ENCODE measurements at places on chromosomes 2 and 18.

GRCh38 chr2:165408186-165408585 lies 61.3 kb upstream of the CSRNP3 start:
- DNase-seq: no peak

- no peak for DNase-seq
These were observed at the start of gene ANKRD23 for GRCh38 chr2:96843538-96844268. Gene ANKRD23, minus strand, starts transcription at chr2:96844021. Its CDS starts 29 bp downstream, at chr2:96843992.

GRCh38 chr18:50432915-50433314 lies 58.1 kb downstream of the SKA1 start:
- DNase-seq: no peak

DNA sequence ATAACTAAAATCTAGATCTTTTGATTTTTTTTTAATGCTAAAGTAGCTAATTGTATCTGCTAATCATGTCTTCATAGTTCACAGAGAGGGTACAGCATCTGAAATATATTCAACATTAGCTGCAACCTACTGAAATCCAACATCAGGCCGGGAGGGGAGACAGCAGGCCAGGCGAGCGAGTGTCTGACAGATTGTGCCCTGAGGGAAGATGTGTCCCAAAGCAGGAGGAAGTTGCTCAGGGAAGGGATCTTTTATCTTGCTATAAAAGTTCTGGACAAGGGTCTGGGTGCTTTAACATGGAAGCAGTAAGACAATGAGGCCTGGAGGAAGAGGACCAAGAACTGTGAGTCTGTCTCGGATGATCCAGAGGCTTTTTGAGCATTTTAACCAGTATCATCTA lies 274.1 kb downstream of the AFF3 start:
- no peak for DNase-seq

DNA sequence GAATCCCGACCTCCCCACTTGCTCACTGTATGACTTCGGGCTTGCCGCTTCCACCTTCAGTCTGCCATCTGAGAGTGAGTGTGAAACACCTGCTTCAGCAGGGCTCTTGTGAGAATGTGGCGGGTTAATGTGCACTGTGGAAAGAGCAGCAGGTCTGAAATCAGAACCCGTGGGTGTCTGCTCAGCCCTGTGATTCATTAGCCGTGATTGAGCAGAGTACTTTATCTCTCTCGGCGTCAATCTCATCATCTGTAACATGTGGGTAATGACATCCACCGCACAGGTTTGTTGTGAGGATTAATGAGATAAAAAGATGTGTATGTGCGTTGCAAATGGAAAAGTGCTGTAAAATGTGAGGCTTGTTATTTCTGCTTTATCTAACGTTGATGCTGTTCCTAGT lies 128.6 kb downstream of the LRATD1 start:
- DNase-seq: no peak

DNA sequence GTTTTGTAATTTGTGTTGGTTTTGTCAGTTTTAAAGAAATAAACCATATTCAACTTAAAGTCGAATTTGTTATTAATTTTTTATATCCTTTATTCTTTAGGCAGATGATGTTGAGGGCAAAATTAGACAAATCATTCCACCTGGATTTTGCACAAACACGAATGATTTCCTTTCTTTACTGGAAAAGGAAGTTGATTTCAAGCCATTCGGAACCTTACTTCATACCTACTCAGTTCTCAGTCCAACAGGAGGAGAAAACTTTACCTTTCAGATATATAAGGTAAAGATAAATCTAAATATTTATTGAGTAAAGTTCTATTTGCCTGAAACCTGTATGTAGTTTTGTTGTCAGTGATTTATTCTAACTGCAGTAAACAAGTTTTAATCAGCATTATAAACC lies 34.5 kb upstream of the METAP1D start:
- no peak for DNase-seq

DNA sequence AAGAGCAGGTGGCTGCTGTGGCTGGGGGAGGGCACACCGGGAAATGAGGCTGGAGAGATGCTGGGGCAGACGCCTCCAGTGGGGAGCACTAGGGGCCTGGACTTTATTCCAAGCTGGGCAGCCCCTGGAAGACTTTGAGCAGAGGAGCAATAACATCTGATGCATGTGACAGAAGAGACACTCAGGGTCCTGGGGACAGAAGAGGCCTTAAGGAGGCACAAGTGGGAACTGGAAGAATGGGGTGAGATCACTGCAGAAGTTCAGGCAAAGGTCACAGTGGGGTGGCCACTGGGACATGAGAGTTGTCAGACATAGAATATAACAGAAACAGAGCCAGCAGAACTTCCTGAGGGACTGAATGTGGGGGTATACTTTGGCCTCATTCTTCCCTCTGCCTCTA lies 24.0 kb downstream of the TGFA start:
- DNase-seq: no peak

DNA sequence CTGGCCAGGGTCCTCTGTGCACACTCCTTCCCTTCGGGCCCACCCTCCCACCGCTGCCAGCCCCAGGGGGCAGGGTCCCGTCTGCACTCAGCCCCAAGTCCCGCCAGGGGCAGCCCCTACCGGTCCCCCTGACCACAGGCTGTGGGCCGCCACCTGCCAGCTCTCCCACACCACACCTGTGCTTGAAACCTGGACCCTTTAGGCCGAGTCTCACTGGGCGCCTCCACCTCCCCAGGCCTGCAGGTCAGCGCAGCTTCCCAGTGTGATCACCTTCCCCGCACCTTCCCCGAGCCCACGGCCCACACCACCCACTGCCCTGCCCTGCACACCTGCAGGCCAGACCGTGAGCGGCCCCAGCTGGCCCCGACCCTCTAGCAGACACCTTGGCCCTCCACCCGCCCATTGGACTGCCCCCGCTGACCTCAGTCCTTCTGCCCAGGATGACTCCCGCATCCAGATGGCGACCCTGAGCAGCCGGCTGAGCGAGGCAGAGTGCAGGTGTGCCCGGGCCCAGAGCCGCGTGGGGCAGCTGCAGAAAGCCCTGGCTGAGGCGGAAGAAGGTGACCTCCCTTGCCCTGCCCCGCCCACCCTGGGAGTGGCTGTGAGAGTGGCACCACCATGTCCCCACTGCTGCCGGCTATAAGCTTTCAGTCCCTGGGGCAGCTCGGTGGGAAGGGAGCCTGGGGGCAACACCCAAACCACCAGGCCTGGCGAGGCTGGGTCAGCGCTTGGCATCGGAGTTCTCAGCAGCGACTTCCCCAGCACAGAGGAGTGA lies 31.3 kb upstream of the SNED1 start:
- DNase-seq: no peak

DNA sequence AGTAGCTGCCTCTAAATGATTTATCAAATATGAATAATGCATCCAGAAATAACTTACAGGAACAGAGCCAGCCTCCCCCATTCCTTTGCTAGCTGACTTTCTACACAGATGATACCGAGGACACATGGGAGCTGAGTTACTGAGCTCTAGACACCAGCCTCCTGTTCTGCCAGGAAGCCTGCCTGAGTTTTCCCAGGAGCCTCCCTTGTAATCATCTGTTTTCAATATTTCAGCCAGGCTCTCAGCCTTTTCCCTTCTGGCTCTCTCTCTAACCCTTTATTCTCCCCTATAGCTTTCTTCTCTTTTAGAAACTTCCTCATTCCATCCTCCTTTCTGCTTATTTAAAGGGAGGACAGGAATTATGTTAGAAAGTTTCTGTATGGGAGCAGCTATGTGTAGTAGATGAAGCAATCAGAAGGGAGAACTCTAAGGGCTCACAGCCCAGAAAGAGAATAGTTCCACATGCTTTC lies 911.6 kb downstream of the TDRD15 start:
- no peak for DNase-seq

DNA sequence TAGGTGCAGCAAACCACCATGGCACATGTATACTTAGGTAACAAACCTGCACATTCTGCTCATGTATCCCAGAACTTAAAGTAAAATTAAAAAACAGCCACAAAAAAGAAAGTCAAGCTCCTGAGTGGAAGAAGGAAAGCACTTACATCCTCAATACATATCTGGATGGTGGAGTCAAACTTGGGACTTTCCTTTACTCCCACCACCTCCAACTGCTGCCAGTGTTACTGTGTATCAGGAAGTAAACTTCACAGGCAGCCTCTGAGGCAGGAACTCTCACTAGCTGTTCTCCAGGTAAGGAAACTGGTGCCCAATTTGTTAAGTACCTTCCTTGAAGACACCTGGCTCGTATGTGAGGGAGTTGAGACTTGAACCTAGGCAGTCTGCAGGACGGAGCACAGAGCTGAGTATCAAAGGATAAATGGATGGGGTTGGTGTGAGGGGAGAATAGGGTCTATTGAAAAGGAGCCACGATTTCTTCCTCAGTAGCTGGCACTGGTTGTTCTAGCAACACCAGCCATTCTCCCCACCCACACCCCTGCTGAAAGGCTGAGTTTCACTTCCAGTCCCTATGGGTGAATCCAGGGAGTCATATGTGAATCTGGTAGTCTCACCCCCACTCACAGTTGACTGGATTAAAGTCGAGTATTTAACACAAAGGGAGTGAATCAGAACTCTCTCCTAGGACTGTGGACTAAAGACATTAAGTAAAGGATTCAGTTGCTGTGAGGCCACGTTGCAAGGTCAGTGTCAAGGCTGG lies 50.0 kb upstream of the GPR39 start:
- no peak for DNase-seq

DNA sequence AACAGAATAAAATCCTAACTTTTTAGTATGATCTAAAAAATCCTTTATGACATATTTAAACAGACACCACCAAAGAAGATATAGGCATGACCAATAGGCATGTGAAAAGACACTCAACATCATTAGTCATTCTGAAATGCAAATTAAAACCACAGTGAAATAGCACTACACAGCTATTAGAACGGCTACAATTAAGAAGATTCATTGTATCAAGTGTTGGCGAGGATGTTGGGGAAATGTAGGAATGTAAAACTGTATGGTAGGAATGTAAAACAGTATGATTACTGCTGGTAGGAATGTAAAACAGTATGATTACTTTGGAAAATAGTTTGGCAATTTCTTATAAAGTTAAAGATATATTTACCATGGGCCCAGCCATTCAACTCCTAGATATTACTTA lies 253.3 kb upstream of the TCF4 start:
- DNase-seq: no peak

DNA sequence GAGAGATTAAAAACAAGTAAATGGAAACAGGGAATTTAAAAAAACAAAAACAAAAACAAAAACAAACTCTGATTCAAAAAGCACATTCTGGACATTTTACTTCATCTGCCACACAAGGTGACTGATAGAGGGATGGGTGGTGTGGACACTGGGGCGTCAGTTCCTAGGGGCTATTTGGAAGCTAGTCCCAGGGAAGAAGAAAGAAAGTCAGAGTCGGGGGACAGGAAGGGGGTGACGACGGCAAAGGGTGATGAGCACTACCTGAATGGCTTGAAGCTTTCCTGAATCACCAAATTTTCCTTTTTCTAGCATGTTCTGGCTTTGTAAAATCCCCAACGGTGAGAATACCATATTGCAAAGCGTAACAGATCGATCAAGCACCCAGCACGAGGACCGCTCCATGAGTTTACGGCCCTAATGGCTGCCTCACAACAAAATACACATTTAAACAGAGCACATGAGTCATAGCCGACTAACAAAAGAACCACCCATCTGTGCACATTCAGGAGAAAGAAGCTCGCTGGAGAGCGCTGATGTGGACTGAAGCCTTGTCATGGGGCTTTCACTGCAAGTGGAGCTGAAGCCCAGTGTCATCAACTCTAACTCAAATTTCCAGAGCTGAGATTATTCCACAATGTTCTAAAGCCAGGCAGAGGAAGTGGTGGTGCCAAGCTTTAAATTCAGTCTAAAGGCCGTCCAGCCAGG lies 178.9 kb downstream of the LNPK start:
- DNase-seq: no peak

- DNase-seq: no peak
These were observed 110.8 kb downstream of the LOXHD1 start for GRCh38 chr18:46546111-46546640.

DNA sequence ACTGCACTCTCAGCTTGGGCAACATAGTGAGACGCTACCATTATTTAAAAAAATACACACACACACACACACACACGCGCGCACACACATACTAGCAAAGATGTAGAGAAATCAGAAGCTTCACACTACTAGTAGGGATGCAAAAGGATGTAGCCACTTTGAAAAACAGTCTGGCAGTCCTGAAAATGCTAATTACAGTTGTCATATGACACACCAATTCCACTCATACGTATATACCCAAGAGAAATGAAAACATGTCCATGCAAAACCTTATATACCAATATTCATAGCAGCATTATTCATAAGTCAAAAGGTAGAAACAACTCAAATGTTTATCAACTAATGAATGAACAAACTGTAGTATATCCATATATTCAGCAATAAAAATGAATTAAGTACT lies 90.3 kb downstream of the SLC25A12 start:
- no peak for DNase-seq

- DNase-seq: no peak
These were observed 114.3 kb upstream of the ALKAL2 start for GRCh38 chr2:402206-402605.

DNA sequence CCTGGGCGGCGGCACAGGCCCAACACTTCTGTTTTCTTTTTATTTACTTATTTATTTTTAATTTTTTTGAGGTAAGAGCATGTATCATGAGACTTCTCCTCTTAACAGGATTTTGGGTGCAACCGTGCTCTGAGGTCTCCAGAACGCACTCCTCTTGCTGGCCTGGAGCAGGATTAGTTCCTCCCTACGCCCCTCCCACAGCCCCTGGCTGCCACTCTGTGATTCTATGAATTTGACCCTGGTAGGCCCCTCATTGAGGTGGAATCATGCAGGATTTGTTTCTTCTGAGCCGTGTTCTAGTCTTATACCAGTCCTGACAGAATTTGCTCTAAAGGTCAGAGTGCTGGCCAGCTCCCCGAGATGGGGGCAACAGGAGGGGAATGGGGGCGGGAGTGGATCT lies 106.5 kb upstream of the HS6ST1 start:
- DNase-seq: no peak

DNA sequence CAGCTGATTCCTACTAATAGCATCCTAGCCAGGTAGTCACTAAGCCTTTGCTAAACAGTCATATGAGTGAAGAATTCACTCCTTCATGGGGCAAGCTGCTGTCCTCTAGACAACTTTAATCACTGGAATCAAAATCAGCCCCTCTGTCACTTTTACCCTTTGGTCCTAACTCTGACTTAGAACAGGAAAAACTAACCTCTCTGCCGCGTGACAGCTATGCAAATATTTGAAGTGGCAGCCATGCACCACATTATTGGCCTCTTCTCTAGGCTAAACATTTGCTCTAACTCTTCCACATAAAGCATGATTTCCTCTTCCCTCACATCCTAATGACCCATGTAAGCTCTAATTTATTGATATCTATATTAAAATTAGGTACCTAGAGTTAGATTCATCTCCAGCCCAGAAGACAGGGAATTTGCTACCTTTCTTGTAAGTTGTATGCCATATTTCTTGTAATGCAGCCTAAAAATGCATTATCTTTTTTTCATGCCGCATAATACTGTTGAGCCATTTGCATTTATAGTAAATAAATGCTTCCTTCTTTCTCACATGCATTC lies 12.8 kb upstream of the ONECUT2 start:
- DNase-seq: no peak

DNA sequence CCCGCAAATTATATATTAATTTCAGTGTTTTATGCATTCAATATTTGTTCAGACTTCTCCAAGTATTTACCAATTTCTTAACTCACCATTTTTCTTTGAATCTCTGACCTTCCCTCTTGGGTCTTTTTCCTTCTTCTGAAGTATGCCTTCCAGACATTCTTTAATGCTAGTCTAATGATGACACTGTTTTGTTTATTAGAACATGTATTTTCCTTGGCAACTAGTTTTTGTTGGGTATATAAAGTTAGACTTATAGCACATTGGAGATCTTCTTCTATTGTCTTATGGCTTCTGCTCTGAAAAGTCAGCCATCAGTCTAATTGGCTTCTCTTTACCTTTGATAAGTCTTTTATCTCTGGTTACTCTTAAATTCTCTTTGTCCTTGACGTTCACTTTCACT lies 423.2 kb upstream of the NRP2 start:
- no peak for DNase-seq

GRCh38 chr2:1585635-1586034 lies 158.7 kb downstream of the PXDN start:
- DNase-seq: no peak

Measured in NCI-H2227 treated with DMSO at 0.1 percent for 48 hours (cell line).